ENCODE measurements at places on chromosomes 1 and 21.

DNA sequence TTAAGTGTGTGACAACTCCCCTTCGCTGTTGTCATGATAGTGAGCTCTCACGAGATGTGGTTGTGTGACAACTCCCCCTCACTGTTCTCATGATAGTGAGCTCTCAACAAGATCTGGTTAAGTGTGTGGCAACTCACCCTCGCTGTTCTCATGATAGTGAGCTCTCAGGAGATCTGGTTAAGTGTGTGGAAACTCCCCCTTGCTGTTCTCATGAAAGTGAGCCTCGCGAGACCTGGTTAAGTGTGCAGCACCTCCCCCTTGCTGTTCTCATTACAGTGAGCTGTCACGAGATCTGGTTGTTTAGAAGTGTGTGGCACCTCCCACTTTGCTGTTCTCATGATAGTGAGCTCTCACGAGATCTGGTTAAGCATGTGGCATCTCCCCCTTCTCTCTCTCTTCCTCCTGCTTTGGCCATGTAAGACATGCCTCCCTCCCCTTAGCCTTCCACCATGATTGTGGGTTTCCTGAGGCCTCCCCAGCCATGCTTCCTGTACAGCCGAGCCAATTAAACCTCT lies 25.1 kb upstream of the LSS start:
- no peak for DNase-seq

- no peak for DNase-seq
These were observed 148.4 kb upstream of the MAP1LC3C start for GRCh38 chr1:242147096-242147976.

DNA sequence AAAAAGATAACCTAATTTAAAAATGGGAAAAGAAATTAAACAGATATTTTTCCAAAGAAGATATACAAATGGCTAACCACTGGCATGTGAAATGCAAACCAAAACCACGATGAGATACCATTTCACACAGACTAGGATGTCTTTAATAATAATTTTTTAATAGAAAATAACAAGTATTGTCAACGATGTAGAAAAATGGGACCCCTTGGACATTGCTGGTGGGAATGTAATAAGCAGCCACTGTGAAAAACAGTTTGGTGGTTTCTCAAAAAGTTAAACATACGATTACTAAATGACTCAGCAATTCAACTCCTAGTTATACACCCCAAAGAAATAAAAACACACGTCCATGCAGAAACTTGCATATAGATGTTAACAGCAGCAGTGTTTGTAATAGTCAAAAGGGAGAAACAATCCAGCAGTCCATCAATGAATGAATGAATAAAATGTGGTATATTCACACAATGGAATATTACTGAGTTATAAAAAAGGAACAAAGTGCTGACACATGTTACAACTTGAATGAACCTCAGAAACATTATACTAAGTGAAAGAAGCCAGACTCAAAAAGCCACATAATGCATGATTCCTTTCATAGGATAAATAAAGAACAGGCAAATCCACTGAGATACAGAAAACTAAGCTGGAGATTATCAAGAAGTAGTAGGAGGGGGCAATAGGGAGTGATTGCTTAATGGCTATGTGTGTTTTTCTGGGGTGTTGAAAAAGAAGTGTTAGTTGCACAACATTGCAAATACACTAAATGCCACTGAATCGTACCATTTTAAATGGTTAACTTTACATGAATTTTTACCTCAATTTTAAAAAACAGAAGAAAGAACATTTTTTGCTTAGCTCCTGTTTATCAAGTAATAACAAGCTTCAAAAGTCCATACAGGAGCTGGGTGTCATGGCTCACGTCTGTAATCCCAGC lies 4.1 kb downstream of the PPT1 start:
- DNase-seq, result no peak

GRCh38 chr21:27515676-27516075 lies 548.8 kb upstream of the ADAMTS5 start:
- no peak for DNase-seq

GRCh38 chr1:224058303-224058702 lies 55.6 kb upstream of the FBXO28 start:
- DNase-seq, result no peak

GRCh38 chr1:36087233-36088123 lies 1.2 kb upstream of the ADPRS start:
- no peak for DNase-seq

DNA sequence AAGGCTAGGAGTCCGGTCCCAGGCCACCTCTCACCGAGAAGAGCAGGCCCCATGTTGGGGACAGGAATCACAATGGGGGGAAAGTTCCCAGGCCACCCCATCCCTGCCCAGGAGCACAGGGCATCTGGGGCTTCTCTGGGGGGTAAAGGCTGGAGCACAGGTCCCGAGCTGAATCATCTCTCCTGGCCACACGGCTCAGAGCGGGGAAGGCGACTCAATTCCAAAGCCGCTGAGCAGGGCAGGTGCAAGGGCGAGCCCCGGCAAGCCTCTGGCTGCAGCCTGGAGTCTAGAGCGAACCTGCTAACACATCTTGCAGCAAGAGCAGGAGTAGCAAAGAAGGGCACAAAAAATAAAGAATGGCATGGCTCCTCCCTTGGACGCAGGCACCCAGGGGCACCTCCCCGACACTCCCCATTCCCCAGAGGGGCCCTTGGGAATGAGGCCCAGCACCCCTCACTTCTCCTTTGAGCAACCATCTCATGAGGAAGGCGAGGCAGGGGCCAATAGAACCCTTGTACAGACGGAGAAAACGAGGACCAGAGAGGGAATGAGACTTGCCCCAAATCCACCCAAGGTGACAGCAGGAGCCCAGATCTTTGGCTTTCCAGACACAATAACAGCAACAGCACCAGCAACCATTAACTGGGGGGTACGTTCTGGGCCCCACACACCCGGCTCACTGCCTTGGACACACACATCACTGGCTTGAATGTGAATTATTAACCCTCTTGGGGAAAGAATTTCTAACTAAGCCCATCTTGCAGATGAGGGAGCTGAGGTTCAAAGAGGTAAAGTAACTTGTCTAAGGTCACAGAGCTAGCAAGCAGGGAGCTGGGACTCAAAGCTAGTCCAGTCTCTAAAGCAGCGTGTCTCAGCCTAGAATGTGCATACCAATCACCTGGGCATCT lies 20.7 kb upstream of the ALDH4A1 start:
- DNase-seq, result no peak

DNA sequence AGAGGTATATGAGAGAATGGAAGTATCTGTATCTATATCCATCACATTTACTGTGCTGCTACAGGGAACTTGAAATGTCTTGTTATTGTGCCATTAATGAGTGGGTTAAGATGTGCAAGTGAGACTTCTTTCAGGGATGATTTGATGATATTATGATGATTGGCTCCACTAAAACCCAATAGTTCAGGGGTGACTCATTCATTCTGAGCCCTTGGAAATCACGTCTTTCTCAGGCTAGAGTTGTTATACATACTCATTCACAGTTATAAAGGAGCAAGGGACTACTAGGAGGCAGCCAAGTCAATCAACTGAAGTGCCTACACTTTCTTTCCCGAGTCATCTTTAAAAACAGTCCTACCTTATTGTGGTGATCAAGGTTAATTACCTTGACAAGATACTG lies 1109.8 kb upstream of the B3GALT2 start:
- DNase-seq, result no peak

GRCh38 chr1:7783178-7783711 lies 846 bp upstream of the PER3 start:
- no peak for DNase-seq

- DNase-seq, result no peak
These were observed 5.8 kb downstream of the TMEM240 start for GRCh38 chr1:1534401-1535154.

DNA sequence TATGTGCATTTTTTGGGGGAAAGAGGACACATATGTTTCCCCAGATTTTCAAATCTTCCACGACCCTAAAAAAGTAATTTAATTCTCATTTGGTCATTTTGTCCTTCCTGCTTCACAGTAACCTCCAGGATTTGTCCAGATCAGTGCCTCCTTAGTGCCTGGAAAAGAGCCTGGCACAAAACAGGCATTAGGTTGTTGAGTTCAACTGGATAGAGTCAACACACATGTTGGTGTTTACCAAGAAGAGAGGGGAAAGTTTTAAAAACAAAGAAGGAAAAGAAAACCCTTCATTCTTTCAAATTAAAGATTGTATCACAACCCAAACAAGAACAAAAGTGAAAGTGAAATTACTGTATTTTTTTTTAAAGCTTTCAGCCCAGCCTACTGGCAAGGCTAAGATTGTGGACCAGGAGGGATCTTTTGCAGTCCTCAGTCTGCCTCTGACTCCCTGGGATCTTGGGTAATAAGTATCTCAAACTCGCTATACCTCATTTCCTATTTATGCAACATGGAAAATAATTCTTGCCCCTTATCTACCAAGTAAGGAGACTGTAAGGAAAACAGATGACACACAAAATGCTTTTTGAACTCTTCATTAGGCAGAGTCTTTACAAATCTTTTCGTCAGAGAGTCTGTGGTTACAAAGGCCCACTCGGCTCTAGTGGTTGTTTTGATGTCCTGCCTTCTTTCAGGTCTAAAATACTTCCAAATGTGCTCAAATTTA lies 57.8 kb downstream of the ZNF281 start:
- DNase-seq, result no peak

- DNase-seq, result no peak
These were observed 52.1 kb upstream of the BACE2 start for GRCh38 chr21:41115851-41116250.

DNA sequence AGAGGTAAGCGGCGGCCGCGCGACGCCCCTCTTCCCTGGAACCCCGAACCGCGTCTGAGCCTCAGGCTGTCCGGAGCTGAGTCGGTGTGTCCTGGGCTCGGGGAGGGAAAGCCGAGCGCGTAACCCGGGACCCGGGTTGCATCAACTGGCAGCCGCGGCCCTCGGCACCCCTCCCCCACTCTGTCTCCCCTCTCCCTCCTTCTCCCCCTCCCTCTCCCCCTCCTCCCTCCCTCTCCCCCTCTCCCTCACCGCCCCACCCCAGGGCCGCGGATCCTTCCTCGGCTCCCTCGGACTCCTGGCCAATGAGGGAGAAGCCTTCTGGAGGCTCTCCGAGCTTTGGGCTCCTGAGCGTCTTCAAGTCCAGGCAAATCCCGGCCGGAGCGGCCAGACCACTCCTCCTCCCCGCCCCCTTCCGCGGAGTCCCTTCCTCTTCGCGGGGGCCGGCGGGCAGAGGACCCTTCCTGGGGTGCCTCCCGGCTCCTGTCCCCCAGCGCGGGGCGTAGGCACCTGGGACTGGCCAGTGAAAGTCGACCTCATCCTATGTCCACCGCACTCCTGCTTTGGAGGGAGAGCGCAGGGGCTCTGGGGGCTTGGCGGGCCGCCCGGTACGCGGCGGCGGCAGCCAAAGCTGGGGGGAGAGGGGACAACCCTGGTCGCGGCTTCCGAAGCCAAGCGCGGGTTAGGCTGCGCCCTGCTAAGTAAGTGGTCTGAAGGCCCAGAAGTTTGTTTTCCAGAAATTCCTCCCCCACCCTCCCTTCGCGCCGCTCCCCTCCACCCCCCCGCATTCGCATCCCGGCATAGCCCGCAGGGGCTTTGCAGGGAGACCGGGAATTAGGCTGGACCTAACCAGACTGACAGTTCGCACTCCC lies 850 bp downstream of the SESN2 start:
- DNase-seq, result no peak

- DNase-seq, result no peak
These were observed 57.0 kb downstream of the PTP4A2 start for GRCh38 chr1:31880957-31881687.

- no peak for DNase-seq
These were observed 15.9 kb upstream of the NPPB start for GRCh38 chr1:11874624-11875023.

- DNase-seq, result no peak
These were observed 3.6 kb downstream of the ACKR1 start for GRCh38 chr1:159208175-159208825.

- no peak for DNase-seq
These were observed 32.4 kb downstream of the ATP1A1 start for GRCh38 chr1:116405241-116406135.

DNA sequence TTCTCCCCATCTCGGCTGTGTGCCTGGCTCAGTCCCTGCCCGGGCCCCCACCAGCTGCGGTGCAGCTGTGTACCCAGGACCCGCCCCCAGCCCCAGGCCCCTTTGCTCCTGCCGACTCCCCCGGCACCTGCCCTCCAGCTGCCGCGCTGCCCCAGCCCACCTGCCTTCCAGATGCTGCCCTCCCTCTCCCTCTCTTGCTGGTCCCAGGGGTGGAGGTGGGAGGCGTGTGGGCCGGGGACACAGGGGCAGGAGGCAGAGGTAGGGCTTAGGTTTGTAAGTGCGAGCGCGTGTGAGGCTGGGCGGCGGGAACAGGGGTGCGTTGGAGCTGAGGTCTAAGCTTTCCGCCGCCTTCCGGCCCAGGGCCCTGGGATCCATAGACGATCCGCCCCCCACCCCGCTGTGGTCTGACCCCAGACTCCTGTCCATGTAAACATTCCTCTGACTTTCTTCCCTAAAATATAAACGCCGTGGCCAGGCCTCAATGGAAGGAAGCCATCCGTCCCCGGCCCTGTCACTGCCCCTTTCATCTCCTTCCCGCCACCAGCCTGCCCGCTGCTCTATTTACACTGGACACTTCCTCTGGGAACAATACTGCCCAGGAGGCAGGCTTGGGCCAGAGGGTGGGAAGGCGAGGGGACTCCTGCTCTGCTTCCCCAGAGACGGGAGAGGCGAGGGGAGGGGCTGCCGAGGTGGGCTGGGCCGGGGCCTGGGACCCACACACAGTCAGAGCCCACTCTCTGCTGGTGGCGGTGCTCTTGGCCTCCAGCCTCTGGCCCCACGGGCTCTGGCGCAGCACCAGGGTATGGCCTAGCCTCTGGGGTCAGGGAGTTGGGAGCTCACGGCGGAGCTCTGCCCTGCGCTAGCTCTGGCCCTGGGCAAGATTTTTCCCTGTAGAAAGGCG lies 128.3 kb downstream of the CASZ1 start:
- no peak for DNase-seq
